ENCODE measurements at places on chromosomes 1 and 21. TPM values are rescaled to one million over a fixed set of nuclear protein-coding genes. Genes with fewer than 3 reads are reported as not detected.

The SPATA17 gene
- not detected for total RNA-seq

GRCh38 chr1:56824938-56825337 lies 5.7 kb upstream of the FYB2 start:
- no peak for DNase-seq

- DNase-seq = no peak
Observed at GRCh38 chr1:109091078-109091838, 694 bp downstream of the TMEM167B start.

DNA sequence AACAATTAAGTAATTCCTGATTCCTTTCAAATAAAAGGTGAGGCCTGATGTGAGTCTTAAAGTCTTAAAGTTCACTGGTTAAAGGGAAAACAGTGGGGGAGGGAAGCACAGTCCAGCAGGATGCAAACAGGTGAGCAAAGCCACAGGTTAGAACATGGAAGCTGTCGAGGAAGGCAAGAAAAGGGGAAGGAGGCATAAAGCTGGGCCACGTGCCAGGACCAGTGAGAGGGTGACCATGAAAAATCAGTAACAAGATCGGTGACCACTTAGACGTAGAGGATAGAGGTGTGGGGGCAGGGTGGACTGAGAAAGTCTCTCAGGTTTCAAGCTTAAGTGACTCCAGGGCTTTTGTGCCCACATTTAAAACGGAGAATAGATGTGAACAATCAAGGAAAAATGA lies 231.3 kb downstream of the SETD4 start:
- DNase-seq = no peak

The CORT gene
- not detected for total RNA-seq

DNA sequence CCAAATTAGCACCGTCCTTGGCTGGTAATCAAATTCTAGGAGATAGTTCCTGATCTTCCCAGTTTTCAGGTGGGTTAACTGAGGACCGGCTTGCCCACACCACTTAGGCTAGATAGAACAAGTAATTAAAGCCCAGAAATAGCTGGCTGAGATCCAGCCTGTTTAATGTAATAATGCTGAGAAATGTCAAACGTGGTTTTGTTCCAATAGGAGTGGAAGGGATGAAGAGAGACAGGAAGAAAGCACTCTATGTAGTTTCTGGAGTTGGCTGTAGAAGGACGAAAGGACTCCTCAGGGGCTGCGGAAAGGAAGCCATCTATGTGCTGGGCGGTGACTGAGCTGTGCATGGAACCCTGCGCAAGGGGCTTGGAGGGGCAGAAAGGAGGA lies 18.6 kb downstream of the NAV1 start:
- DNase-seq = no peak

The CHIA gene
- total RNA-seq = not detected

The ACAP3 gene
- 11.2 TPM for total RNA-seq

DNA sequence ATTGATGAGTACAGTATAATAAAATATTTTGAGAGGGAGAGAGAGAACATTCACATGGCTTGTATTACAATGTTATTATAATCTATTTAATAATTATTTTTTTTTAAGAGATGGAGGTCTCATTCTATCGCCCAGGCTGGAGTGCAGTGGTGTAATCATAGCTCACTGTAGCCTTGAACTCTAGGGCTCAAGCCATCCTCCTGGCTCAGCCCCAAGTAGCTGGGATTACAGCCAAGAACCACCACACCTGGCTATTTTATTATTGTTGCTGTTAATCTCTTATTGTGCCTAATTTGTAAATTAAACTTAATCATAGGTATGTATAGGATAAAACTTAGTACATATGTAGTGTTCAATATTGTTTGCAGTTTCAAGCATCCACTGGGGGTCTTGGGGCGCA lies 57.8 kb downstream of the HS2ST1 start:
- no peak for DNase-seq

DNA sequence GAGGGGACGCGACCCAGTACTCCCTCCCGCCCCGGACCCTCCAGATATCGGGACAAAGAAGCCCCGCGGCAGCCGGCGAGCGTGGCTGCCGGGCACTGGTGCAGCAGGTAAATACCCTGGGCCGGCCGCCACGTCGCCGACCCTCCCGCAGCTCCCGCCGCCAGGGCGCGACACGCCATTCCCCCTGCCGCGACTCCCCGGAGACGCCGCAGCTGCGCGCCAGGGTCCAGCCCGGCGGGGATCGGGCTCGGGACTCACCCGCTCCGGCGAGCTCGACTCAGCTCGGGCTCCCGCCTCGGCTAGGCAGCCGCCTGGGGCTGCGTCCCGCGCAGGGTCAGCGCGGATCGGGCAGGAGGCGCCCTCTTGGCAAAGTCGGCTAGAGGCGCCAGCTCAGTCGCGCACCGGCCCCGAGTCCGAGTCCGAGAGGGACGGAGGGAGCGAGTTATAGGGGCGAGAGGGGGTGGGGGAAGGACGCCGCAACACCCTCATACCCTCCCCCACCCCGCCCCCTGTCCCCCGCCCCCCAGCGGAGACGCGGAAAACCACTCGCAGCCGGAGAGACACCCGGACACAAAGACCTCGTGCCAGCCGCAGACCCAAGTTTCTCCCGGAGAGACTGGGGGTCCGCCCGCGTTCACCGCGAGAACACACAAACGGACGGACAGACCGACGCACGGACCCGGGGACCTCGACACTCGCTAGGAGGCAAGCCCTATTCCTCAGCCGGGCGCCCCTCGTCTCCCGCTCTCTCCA lies 985 bp downstream of the SYT6 start:
- no peak for DNase-seq

DNA sequence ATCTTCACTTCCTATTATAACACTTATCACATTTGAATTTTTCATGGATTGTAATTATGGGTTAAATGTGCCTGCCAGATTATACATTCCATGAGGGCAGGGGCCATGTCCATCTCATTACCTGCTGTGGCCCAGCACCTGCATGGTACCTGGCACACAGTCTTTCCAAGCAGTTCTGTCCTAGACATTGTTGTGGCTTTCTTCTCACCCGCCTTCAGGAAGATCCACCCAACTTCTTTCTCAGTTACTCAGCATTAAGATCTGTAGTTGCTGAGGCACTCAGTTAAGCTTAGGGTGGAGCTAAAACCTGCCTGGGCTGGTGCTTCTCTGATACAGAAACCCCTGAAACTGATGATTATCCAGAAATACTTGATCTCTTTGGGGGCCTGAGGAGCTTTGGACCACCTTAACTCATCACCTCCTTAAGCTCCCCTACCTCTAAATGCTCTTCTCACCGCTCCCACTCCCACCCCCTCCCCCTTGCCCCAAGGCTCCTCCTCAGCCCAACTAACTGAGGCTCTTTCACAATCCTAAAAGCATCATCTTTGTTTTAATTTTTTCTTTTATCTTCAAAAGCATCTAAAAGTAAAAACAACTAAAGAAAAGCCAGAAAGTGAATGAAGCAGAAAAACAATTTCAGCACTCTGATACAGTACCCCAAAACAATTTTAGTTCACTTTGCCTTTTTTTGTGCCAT lies 190.6 kb downstream of the FGGY start:
- DNase-seq = no peak

DNA sequence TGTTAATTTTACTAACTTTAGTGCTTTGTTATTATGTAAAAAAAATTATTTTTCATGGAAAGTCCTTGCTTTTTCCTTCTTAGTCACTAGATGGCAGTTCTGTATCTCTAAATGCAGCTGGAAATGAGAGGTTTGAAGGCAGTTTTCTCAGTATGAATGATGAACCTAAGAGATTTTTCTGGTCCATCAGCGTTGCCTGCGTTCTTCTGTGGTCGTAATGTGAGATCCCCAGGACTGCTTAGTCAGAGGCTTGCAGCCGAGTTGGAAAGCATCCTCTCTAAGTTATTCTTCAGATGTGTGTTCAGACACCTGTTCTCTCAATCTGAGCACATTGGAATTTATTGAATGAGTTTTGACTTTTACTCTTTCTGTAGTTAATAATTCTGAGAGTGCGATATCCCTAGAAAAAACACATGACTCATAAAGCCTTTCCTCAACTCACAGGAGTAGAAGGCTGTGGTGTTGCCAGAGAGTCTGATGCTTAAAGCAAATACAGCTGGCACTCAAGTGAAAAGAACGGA lies 99.3 kb downstream of the FMN2 start:
- DNase-seq = peak; percentile 67

DNA sequence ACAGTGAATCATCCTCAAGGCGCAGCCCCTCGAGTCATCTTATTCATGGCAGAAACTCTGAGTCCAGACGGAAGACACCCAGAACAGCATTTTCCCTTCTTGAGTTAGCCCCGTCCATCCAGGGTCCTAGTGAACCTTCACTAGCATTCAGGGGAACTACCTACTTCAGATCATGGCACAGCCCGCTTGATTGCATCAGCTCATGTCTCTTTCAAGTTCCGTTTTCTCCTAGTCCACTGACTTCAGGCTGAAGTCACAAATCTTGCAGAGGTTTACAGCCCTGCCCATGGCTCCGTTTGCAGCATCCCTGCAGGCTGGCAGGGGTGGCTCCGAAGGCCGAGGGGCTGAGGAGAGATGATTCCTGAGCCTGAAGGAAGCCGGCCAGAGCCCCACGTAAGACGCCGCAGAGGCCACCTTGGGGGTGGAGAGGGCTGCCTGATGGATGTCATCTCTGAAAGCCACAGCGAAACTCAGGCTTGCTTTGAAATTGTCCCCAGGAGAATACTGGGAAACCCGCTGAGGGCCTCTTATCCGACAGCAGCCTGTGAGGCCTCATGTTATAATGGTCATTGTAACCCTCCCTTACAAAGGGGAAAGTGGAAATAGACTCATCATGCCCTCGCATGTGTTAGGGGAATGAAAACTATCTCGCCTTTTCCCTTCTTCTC lies 310.2 kb upstream of the AJAP1 start:
- DNase-seq = no peak

The AMY1C gene
- 4.0 TPM for total RNA-seq

DNA sequence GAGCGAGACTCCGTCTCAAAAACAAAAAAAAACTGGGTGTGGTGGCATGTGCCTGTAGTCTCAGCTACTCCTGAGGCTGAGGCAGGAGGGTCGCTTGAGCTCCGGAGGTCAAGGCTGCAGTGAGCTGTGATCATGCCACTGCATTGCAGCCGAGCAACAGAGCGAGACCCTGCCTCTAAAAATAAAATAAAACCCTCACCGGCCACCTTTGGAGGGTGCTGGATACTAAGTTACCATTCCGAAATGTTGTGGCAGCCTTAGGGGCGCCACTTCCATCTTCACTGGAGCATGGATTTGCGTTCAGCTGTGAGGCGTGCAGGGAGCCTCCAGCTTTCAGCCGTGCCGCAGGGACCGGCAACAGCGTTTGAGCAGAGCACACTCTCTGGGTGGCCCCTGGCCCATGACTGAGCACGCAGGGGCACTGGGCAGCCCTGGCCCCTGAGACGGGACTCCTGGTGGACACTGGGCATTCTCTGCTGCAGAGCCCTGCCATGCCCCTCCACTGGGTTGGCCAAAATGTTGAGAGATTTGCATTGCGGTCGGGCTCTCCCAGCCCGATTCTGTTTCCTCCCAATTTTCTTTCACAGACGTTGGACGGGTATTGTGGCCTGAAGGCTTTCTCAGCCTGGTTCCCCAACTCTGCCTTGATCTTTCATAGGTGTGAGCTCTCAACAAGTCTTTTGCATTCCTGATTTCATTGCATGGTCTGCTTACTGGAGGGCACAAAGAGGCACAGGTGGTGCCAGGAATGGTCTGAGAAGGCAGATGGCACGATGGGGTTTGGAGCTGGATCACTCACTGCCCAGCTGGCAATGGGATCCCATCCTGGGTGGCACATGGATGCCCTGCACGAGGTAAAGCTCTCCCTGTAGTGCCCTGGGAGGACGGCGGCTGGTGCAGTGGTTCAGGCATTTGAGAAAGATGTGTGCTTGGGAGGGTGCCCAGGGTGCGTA lies 5.8 kb upstream of the CFAP74 start:
- no peak for DNase-seq

GRCh38 chr1:225999912-226000337 lies 782 bp upstream of the SDE2 start:
- DNase-seq = no peak

DNA sequence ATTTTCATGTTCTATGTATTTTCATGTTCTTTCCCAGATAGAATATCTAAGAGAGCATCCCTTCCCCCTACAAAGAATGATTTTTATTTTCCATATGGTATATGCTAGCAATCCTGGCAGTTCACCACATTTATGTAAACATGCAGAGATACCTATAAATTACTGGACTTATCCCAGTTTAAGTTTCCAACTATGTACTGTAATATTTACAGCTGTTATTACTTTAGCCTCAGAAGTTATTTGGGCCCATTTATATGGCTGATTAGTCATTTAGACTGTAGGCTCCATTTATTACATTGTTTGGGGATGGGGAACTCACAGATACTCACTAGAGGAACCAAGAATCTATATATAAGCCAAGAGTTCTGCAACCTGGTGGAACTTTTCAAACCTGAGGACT lies 84.8 kb upstream of the WARS2 start:
- DNase-seq = no peak

DNA sequence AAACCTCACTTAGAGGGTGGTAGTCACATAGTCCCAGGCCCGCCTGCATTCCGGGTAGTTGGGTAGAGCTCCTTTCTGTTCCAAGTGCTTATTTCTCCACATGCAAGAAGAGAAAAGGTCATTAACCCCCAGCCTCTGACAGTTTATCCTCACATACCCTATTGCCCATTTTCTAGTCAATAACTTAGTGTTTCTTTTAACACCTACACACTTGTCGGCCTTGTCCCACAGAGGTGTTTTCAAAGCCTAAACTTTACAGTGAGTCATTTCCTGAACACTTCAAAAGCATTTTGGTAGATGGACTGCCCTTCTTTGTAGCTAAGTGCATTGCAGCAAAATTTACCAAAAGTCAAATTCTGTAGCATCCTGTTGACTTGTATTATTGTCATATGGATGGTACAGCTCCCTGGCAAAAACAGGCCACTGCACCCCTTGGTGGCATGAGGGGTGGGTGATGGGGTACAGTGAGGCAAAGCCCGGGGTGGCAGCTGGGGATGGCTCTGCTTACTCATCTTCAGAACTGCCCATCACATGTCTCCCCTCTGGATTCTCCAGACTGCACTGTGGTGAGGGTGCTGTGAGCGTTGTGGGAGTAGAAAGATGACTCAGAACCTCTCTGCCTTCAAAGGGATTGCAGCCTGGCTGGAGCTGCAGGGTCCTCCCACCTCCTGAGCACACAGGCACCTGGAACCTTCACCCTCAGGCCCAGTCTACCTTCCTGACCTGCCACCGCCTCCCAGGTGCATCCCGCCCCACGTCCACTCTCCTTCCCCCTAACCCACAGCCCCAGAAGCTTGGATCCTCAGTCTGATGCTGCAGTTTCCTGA lies 45.8 kb upstream of the DMRTB1 start:
- DNase-seq = no peak

The FABP3 gene
- total RNA-seq = not detected

The PIGP gene
- total RNA-seq = 10.9 TPM

The SCCPDH gene
- 12.9 TPM for total RNA-seq

GRCh38 chr1:11550664-11551283 lies 71.8 kb downstream of the DISP3 start:
- DNase-seq = no peak

The KLF17 gene
- total RNA-seq = 0.58 TPM

DNA sequence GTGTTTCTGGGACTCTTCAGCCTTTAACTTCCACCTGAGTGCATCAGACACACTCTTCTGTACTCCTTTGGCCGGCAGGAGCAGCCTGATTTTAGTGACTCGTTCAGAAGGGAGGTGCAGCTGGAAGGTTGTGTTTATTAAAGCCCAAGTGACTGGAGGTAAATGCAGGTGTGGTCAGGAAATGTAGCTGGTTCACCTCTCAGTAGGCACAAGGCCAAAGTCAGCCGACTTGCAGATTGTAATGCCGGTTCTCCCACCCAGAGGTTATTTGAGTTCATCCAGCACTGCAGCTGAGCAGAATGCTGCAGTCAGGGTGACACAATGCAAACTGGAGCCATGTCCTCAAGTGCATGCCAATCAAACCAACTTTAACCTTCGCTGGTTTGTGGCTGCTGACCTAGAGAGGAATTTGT lies 91.5 kb downstream of the SPATA46 start:
- DNase-seq = no peak

GRCh38 chr1:118563981-118564951 lies 379.2 kb upstream of the SPAG17 start:
- no peak for DNase-seq

Data from uterus (tissue), 4 donors.